ENCODE measurements at places on chromosomes 6 and 20.

DNA sequence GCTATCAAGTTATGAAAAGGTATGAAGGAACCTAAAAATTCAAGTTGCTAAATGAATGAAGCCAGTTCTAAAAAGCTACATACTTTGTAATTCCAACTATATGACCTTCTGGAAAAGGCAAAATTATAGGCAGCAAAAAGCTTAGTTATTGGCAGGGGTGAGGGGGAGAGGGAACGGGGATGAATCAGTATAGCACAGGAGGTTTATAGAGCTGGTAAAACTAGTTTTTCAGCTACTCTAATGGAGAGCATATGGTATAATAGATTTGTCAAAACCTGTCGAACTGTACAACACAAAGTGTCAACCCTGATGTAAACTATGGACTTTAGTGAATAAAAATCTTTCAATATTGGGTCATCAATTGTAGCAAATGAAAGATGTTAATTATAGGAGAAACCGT lies 18.7 kb downstream of the MANEA start:
- no peak for DNase-seq

- DNase-seq, result no peak
Measured at GRCh38 chr20:21063276-21063675, 42.9 kb downstream of the LINC00237 start.

DNA sequence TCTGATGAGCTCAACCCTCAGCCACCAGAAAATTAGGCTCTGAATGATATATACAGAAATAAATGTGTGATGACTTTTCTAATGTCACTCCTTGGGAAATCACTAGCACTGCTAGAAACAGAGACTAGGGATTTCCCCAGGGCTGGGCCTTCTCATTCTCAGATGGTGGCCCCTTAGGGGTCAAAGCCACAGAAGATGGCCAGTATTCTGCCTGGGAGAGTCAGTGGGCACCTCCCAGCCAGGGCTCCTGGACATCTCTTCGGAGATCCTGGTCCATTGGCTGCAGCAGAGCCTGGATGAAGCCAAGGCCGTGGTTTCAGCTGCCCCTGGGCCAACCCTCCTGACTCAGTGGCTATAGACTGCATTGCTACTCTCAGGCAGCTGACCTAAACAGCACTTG lies 276.9 kb upstream of the SUPT3H start:
- no peak for DNase-seq

- no peak for DNase-seq
Measured at GRCh38 chr6:114404339-114404955, 61.6 kb upstream of the HS3ST5 start.

DNA sequence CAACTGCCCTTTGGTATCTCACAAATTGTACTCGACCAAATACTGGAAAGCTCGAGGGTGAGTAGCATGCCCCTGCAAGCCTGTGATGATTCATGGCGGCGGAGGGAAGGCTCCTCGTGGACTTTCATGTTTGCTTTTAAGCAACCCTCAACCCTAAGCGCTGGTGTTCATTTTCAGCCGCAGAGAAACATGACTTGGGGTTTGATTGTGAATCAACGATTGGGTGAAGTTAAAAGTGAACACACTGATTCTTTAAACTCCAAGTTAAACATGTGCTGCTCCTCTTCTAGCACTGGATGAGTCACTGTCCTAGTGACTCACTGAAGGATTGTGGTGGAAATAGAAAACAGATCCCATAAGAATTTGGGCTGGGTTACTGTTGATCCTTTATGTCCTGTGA lies 8.3 kb downstream of the CD109 start:
- DNase-seq, result no peak

GRCh38 chr6:105068407-105068806 lies 111.4 kb downstream of the POPDC3 start:
- DNase-seq, result no peak
